GM12891 (cell line): ENCODE measurements at places on chromosomes 1 and 21.

- DNase-seq: no peak
These were observed 288.8 kb downstream of the DPYD start for GRCh38 chr1:97632075-97632474.

- no peak for DNase-seq
These were observed 14.4 kb upstream of the AKR1A1 start for GRCh38 chr1:45535988-45536766.

DNA sequence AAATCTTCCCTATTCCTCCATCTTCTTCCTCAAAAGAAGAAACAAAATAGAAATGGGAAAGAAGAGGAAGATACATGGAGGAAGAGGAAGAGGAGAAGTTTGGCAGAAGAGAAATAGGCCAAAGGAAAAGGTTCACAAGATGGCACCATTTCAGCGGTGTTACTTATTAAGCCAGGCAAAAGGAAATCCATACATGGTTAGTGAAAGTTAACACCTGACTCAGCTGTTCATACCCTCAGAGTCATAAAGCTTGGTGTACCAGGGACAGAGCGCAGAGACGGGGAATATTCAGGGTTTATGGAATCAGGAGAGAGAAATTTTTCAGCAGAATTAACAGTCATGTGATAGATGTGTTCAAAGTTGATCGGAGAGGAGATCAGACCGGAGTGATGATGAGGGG is 70.6 kb downstream of the COQ8A start:
- no peak for DNase-seq

DNA sequence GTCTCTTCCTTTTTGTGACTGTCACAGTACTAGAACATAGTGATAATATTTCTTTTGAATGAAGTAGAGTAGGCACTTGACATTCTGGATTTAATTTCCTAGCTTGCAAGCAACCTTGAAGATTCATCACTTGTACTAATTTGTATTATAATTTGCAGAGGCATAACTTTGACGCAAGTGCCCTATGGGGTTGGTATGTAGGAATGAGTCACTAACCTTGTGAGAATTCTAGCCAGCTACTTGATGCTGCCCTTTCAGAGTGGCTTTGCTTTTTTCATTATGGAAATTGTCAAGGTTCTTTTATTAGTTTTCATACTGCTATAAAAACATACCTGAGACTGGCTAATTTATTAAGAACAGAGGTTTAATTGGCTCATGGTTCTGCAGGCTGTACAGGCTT is 13.7 kb upstream of the DPH5 start:
- no peak for DNase-seq

- no peak for DNase-seq
These were observed 281.6 kb downstream of the PLA2G4A start for GRCh38 chr1:187110351-187110750.

DNA sequence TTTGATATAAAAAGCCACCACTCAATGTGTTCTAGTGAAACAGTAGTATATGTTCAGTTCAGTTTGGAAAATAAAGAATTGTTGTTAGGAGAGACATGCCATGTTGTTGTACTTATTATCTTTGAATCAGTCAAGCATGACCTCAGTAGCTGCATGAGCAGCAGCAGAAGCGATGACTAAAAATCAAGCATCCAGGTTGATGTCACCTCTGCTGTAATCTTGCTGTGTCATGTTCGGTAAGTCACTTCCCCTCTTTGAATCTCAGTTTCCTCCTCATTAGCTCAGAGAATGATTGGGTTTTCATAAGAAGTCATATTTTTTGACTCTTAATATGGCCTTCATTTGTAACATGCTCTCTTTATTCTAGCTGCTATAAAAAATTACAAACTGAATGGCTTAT is 428.4 kb upstream of the B3GALT2 start:
- DNase-seq: no peak

DNA sequence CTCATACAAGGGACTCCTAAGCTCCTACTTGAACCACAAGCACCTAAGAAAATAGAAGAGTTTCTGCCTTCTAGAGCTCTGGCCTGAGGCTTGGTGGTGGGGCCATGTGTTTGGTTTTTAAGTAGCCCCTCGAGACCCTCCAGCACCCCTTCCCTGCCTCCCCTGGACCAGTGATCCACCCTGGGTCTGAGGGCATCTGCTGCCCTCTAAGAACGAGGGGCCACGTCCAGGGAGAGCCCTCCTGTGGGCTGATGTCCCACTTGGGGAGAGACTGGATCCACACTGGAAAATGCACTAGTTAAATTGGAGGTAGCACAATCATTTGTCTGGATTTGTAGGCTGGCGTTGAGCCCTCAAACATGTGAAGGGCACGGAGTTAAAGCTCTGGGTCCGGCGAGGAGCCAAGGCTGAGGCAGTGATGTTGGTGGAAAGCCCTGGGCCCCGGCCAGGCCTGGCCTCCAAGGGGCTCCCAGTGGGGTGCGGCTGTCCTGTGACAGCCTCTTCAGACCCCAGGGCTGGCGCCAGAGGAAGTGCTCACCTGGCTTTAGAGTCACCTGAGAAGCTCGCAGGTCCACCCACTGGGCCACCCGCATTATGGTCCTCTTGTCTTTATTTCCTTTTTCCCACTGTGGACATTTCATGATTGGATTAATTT is 65.2 kb downstream of the SLC37A1 start:
- no peak for DNase-seq

DNA sequence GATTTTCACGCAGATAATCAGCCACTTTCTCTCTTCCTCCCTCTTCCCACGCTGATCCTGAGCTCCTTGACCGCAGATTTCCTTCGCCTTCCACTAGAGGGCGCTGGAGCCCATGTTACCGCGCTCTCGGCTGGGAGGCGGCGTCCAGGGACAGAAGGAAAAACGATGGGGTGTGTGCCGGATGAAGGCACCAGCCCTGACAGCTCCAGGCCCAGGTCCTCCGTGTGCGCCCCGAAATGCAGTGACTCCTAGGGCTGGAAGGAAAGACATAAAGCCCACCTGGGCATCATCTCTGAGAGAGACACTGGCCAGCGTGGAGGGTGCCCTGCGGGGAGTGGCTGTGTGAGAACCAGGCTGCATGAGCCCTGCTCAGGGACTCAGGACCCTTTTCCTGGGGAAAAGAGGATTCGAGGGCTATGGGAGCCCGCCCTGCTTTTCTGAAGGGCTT is 44.9 kb upstream of the CYP2J2 start:
- DNase-seq: peak; percentile 41

- DNase-seq: no peak
These were observed 339.0 kb downstream of the DSCAM start for GRCh38 chr21:40507978-40508377.

GRCh38 chr1:48688102-48688760 is 88.5 kb downstream of the BEND5 start:
- no peak for DNase-seq

- no peak for DNase-seq
These were observed 8.9 kb downstream of the SLC66A1 start for GRCh38 chr1:19321071-19321470.

GRCh38 chr1:39105841-39106765 is 80.0 kb downstream of the NDUFS5 start:
- no peak for DNase-seq

DNA sequence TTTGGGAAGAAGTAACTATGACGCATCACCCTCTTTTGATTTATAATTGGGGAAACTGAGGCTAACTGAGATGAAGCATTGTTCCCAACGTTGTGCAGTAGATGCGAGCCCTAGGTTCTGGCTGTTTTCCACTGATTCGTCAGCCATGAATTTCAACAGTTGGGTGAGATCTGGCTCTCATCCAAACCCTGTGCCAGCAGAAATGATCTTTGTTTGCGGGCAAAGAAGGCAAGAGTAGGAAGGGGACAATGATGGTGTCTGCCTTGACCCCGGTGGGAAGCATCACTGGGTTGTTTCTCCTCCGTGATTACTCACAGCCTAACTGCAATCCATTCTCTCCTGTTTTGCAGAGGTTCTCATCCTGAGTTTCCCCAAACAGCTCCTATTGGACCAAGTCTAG is 142.3 kb downstream of the MIS18A start:
- DNase-seq: no peak

DNA sequence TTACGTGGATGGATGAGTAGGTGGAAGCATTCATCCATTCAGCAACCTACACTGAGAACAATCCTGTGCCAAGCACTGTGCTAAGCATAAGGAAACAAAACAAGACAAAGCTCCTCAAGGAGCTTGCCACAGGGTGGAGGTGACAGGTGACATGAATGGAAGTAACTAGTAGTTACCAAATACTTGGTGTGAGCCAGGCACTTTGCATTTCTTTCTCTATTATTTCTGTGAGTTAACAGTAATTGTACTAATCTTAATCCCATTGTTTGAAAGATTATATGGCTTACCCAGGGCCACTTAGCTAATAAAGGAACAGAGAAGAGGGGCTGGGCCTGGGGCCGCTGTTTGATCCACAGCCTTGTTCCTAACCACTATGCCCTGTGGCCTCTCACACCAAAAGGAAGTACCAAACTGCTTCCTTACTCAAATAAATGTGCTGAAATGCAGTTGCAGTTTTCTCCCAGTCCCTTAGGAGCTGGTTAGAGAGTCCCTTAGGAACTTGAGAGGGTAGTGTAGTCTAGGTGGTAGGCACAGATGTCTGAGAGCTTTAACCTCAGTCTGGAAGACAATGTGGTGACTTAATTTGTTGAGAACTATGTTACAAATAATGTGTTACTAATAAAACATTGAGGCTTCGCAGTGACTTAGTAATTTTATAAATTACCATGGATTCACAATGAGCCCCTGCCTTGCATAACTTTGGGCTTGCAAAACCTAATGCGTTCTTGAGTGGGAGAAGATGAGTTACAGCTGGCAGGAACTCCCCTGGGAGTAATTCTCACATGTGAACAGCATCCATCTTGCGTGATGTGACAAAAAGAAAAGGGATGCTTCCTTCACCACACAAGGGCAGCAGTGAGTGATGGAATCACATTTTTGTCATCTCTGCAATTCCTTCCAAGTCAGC is 69.8 kb downstream of the MPZL1 start:
- no peak for DNase-seq

DNA sequence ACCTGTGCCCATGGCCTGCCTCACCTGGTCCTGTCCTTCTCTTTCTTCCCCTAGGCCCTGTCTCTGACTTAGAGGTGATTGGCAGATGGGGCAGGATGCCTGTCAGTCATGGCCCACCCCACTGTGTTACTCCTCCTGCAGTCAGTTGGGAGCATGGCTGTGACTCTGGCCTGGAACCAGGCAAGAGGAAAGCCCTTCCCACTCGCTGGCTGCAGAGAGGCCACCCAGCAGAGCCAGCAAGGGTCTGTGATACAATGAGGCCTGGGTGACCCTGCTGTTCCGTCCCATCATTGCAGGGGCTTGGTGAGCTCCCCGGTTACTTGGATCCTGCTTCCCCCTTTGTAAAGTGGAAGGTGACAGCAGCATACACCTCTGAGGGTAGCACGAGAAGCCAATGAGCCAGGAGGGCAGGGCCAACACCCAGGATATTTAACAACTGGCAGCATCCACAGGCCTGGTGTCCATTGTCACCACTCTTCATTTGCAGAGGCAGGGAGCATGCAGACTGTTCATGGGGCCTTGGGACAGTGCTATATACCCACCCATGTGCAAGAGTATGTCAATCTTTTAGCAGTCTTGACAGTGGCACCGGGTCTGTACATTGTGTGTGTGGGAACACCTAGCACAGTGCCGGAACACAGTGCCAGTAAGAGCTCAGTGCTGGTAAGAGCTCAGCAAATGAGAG is 191.0 kb upstream of the C1orf174 start:
- no peak for DNase-seq

DNA sequence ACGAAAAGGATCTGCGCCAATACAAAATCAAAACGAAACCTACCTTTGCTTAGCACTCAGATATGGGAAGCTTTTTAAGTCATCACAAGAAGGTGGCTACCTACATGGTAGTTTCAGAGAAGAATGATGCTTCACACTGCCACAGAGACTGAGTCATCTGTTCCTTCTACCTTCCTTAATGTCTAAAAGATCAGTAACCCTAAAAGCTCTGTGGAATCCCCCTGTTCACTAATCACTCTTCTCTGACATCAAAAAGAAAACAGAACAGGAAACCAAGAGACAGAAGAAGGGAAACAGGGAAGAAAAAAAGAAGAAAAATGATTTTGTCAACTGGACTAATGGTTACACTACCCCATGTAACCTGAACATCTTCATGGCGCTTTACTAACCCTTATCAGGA is 177.2 kb downstream of the SMYD3 start:
- peak; percentile 41 for DNase-seq

GRCh38 chr1:225817611-225818061 is 7.7 kb downstream of the EPHX1 start:
- no peak for DNase-seq

DNA sequence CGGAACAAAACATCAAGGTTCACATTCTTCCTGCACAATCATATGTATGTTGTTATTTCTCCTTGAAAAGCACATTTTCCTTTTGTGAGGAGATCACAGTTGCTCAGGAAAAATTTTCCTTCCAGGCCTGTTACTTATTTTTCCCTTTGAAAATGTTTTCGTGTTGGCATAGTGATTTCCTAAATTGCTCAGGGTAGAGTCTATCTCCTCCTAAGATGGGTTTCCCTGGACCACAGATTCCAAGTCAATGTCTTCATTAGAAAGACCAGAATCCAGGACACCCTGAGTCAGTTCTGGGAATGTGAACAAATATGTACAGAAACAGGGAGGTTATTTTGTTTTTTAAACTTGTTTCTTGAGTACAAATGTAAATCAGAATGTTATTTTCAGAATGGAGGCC is 94.3 kb upstream of the C1orf105 start:
- no peak for DNase-seq
